ENCODE measurements at places on chromosomes 3 and 15. TPM values are rescaled to one million over a fixed set of nuclear protein-coding genes. Genes with fewer than 3 reads are reported as not detected.
A peak's percentile ranks its signal among the peaks of the same experiment; 100 is the strongest.

DNA sequence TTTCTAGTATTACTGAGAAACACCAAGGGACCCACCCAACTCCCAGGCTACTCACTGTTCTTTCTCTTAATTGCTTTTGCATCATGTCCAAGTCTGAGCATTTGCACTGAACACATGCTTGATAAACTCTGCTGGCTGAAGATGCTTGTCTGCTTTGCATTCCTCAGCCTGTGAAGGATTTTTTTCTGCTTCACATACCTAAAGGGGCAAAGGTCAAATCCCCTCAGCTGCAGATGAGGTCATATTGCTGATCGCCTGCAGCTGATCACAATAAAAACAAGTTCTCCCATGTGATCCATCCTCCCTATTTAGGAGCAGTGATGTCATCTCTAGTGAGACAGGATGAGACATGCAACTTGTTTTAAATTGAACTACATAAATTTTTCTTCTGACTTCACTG is 84.6 kb upstream of the DCBLD2 start:
- H3K4me1 ChIP-seq: peaks cover 6% of the 10 kb centered on the region
- H3K4me3 ChIP-seq: no peak overlapping the region
- no peaks in the 10 kb centered on the region for H3K36me3 ChIP-seq
- H3K27me3 ChIP-seq: no peaks in the 10 kb centered on the region
- DNase-seq: no peak
- peak overlapping the region; percentile 21 for H3K27ac ChIP-seq

GRCh38 chr3:108201258-108201657 is 21.0 kb downstream of the IFT57 start:
- H3K36me3 ChIP-seq: peaks cover 28% of the 10 kb centered on the region
- DNase-seq: no peak

DNA sequence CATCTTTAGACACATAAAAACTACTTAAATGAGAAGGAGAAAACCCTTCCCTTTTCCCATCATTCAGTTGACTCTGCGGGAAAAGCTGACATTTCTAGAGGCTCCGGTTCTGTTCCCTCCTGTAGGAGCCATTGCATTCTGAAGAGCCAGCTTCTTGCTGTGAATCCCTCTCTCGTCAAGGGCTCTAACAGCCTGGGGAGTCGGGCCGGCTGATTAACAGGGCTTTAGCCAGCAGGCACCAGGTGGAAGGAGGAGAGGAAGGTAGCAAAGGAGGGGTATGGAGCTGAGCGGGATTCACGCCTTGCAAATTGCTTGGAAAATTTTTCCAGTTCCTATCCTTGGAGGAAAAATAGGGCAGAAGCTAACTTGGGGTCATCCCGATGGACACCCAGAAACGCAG is 108.3 kb upstream of the UBE2E1 start:
- no peak for DNase-seq
- no peak overlapping the region for H3K27ac ChIP-seq
- H3K4me1 ChIP-seq: no peaks in the 10 kb centered on the region
- no peaks in the 10 kb centered on the region for H3K36me3 ChIP-seq

- peak; percentile 78 for DNase-seq
- H3K27me3 ChIP-seq: peaks cover 5% of the 10 kb centered on the region
- H3K4me3 ChIP-seq: no peak overlapping the region
- H3K4me1 ChIP-seq: peaks cover 12% of the 10 kb centered on the region
These were observed 130.6 kb upstream of the SEMA6D start for GRCh38 chr15:47586653-47587224.

NEK10 gene
- 5.4 TPM for total RNA-seq

DNA sequence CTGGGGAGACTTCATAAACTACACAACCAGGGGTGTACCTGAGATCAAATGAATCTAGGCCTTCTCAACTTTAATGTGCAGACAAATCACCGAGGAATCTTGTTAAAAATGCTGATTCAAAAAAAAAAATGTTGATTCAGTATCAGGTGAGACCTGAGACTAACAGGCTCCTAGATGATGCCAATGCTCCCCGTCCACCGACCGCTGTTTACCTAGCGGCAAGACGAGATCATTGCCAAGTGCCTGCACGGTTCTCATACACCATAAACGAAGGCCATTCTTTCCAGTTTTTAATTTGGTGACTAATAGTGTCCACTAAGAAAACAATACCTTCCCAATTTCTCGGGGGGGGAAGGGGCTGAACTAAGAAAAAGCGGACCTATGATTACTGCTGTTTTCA is 2.5 kb upstream of the FSIP1 start:
- H3K27me3 ChIP-seq: no peaks in the 10 kb centered on the region
- H3K27ac ChIP-seq: no peak overlapping the region
- no peak for DNase-seq
- H3K4me3 ChIP-seq: no peak overlapping the region
- no peaks in the 10 kb centered on the region for H3K36me3 ChIP-seq
- peaks cover 43% of the 10 kb centered on the region for H3K4me1 ChIP-seq
